H4 (cell line): ENCODE measurements at places on chromosomes 4 and X. TPM values are rescaled to one million over a fixed set of nuclear protein-coding genes. Genes with fewer than 3 reads are reported as not detected.

- DNase-seq = peak; percentile 25
Observed at GRCh38 chr4:71609651-71610050, 174.2 kb downstream of the GC start.

DNA sequence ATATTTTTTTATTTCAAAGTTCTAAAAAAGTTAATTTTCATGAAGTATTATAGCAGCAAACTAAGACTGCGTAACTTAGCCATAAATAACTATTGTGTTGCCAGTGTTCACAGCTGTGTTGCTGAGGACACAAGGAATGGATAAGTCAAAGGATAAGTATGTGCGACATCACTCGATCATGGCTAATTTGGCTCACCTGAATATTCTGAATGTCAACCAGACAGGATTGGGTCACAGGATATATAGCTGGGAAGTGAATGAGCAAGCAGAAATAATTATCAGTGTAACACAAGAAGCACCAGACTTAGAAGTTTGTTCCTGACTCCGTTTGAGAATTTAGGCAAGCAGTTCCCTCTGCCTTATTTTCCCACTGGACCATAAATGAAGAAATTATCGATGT, 33.9 kb downstream of the PRDM8 start:
- DNase-seq = no peak

- DNase-seq = no peak
Observed at GRCh38 chr4:122930862-122931261, 8.5 kb upstream of the NUDT6 start.

GRCh38 chr4:127069675-127070074, 563.1 kb upstream of the INTU start:
- no peak for DNase-seq

GRCh38 chr4:41723286-41723685, 25.2 kb downstream of the PHOX2B start:
- no peak for DNase-seq

- DNase-seq = no peak
Observed at GRCh38 chr4:4619821-4620220, 78.0 kb upstream of the STX18 start.

GRCh38 chr4:137370206-137370633, 162.1 kb downstream of the PCDH18 start:
- peak; percentile 51 for DNase-seq

DNA sequence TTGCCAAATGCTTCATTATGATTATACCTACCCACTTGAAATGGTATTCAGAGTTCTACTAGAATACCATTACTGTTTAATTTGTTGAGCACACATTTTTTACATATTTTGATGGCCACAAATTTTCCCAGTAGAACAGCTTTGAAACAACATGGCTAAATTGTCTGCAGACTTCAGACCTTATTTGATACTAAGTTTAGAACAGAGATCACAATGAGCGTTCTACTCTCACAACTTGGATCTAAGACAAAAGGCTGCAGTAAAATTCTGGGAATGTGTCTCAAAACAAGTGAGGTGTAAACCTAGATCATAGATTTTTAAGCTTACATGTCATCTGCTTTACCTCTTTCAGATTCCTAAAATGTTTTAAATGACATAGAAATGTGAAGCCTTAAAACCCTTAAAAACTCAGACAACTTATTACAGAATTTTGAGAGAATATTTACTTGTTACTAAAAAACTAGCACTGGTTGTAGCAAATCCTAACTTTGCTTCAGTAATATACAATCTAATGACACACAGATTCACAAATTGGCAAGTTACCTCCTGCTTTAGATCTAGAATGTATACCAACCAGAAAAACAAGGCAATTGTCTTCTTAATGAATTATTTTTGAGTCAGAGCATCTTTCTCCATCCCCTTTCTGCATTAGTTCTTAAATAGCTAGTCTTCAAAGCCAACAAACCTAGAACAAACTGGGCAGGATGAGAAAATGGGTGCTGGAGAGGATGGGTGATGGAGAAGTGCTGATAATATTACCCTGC, 243.3 kb downstream of the SLC7A11 start:
- DNase-seq = no peak

DNA sequence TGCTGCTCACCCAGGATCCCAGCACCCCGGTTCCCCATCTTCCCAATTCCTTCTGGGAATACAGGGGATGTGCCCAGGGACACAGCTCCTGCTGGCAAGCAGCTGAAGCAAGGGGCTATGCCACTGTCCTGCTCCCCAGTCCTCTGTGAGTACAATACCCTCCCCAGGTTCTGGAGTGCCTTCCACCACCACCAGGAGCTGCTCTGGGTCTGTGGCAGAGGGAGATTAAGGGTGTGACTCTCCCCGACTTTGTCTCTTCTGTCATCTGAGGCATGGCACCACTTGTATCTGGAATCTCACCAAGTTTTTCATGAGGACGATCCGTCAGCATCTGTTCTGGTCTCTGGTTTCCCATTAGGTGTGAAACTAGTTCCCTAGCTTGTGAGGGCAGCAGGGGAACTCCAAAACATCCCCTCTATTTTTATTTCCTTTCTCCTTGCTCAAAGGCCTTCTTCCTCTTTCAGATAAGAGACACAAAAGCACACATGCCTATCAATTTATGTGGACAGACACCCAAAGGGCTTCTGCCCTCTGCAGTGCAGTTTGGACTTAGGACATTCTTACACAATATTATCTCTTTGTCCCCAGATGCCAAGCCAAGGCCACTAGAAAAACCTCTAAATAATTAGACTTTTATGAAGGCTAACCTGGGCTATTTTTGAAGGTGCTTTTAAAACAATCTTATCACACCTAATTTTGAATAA, 26.8 kb downstream of the MGST2 start:
- DNase-seq = no peak

GRCh38 chr4:156767911-156768415, 203.6 kb downstream of the PDGFC start:
- DNase-seq = no peak

- peak; percentile 33 for DNase-seq
Observed at GRCh38 chrX:53288189-53288588, 6.8 kb upstream of the IQSEC2 start.

DNA sequence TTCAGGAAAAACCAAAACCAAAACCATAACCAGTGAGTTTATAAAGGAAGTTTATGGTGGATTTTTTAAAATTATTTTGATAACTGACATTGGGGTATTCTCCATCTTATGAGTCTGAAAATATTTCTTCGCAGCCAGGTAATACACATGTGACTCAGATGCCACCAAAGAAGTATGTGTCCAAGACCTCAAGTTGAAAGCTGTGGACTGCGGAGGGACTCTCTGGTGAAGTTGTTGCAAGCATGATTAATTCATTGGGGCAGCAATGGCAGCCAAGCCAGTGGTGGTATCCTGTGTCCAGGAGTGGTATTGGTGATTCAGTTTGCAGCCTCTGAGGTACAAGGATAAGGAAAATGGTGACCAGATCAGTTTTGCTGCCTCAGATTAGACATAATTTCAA, 14.0 kb upstream of the ADH5 start:
- DNase-seq = no peak

DNA sequence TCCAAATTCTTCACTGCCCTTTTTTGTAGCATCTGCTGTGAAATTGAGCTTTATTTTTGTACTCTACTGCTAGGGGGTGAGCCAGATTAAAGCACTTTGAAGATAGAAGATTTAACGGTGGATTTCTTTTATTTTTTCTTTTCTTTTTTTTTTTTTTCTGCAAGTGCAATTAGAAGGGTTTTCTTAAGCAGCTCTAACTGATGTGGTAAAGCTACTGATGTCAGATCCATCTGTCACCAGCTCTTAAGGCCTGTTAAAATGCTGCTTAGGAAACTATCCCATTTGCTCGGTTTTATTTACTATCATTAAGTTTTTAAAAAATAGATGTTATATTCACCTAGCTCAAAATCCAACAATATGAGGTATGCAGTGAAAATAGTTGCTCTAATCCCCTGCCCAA, 7.1 kb downstream of the NDUFA1 start:
- DNase-seq = no peak

- no peak for DNase-seq
Observed at GRCh38 chr4:99219072-99219471, at the start of gene ADH6. TSS of gene ADH6 (minus strand) at chr4:99219246. CDS start at chr4:99219152, 94 bp downstream.

GRCh38 chr4:11069083-11069482, 359.6 kb downstream of the HS3ST1 start:
- DNase-seq = no peak

DNA sequence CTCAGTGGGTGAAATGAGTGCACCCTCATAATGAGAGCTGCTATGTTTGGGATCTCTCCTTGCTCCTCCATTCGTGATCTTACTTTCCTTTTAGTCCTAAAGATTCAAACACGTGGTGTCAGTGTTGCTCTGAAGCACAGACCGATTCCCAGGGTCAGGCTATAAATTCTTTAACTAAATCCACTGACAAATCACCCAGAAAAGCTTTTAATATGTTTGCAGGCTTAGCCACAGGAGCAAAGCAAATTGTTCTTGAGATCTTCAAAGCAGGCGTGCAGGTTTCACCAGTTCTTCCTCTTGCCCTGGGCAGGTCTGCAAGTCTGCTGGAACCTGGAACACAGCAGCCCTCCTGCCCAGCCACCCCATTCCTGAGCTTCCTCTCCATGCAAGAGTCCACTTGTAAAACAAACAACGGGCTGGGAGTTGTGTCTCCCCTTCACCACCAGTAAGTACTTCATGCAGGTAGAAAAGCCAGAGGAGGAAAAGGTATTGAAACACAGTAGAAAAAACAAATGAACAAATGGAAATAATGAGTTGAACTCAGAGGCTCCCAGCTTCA, 70.1 kb upstream of the ENPP6 start:
- no peak for DNase-seq

DNA sequence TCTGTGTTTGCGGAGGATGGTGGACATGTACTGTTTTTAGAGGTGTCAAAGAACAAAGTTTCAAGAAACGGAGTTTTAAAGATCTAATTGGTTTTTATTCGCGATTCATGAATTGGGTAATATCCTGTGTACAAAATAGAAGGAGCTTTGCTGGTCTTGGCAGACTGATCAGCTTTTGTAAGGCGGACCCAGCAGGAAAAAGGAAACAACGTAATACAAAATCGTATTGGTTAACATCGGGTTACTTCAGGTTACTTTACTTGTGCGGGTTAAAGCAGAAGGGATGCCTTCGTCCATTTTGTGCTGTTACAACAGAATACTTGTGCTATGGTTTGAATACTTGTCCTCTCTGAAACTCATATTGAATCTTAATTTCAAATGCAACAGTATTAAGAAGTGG, 11.4 kb upstream of the NYX start:
- DNase-seq = no peak

DNA sequence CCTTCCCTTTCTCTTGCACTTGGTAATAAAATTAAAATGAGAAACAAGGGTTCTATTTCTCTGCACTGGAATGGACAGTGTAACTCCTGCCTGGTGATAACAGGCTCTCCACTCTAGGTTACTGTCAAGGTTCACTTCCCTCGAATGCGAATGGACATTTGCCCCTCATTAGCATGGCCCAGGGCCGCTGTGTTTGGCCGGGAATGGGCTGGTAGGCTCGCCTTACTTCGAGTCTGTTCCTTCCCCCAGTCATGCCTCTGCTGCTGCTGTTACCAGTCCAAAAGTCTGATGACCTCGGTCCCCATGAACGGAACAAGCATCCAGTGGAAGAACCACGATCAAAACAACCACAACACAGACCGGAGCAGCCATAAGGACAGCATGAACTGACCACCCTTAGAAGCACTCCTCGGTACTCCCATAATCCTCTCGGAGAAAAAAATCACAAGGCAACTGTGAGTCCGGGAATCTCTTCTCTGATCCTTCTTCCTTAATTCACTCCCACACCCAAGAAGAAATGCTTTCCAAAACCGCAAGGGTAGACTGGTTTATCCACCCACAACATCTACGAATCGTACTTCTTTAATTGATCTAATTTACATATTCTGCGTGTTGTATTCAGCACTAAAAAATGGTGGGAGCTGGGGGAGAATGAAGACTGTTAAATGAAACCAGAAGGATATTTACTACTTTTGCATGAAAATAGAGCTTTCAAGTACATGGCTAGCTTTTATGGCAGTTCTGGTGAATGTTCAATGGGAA, 61.5 kb downstream of the EDNRA start:
- DNase-seq = no peak

TLR6 gene
- 9.9 and 15.8 TPM in 2 replicates for total RNA-seq

GRID2 gene
- 0.45 and 0.72 TPM in 2 replicates for total RNA-seq

PPP4R3C gene
- total RNA-seq = 0.04 and 0.06 TPM in 2 replicates

DMD gene
- total RNA-seq = 9.3 and 13.3 TPM in 2 replicates

PCGF3 gene
- total RNA-seq = 26.1 and 42.5 TPM in 2 replicates

DTHD1 gene
- not detected in 2 replicates for total RNA-seq

PPBP gene
- not detected in 2 replicates for total RNA-seq

CFAP47 gene
- total RNA-seq = 0.84 and 1.6 TPM in 2 replicates

GPRIN3 gene
- total RNA-seq = 0.53 and 0.62 TPM in 2 replicates

CD40LG gene
- not detected in 2 replicates for total RNA-seq
